ENCODE measurements at places on chromosomes 3 and 15.

DNA sequence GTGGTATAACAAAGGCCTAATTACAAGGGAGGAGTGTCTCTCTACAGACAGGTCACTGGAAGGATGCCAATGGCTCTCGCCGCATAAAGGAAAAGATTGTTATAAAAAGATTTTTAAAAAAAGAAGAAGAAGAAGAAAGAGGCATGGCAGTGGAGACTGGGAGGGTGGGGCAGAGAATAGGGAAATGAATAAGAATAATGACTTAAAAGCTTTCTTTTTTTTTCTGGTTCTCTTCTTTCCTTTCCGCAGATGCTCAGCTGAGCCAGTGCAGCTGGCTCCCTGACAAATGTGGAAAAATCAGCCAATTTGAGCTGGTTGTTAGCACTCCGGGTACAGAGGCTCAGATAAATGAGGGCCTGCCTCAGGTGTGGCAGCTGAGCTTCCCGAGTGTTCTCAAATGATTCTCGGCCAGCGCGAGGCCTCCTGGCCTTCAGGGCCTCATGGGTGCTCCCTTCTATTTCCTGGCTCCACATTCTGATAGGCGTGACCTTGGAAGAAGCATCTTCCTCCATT, 234.1 kb downstream of the RORA start:
- DNase-seq: no peak

- DNase-seq: no peak
Measured at GRCh38 chr3:123582315-123582714, 2.5 kb downstream of the HACD2 start.

GRCh38 chr15:78455749-78456148, 17.7 kb downstream of the IREB2 start:
- no peak for DNase-seq

GRCh38 chr15:93048759-93049161, 40.3 kb downstream of the RGMA start:
- DNase-seq: no peak

- no peak for DNase-seq
Measured at GRCh38 chr3:129047553-129047839, 13.1 kb upstream of the GP9 start.

- DNase-seq: no peak
Measured at GRCh38 chr15:75037685-75038084, 14.3 kb downstream of the PPCDC start.

DNA sequence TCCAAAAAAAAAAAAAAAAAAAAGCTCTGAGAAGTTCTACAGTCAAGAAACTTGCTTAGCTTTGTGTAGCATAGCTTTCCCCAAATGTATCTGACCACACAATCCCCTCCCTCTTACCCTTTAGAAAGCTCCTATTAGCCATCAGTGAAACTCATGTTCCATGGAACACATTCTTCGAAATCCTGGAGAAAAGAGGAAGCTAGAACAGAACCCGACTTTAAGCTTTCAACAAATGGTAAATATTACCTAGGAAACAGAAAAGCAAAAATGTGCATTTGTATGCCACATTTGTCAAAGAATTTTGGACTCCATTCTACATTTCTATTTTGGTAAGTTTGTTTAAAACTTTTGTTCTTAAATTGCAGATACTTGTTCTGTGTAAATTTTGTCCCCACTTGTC, 17.4 kb upstream of the CRTC3 start:
- DNase-seq: no peak

- no peak for DNase-seq
Measured at GRCh38 chr15:74377831-74378766, 10.7 kb upstream of the CYP11A1 start.

- no peak for DNase-seq
Measured at GRCh38 chr3:78871048-78871447, 896.8 kb downstream of the ROBO1 start.

DNA sequence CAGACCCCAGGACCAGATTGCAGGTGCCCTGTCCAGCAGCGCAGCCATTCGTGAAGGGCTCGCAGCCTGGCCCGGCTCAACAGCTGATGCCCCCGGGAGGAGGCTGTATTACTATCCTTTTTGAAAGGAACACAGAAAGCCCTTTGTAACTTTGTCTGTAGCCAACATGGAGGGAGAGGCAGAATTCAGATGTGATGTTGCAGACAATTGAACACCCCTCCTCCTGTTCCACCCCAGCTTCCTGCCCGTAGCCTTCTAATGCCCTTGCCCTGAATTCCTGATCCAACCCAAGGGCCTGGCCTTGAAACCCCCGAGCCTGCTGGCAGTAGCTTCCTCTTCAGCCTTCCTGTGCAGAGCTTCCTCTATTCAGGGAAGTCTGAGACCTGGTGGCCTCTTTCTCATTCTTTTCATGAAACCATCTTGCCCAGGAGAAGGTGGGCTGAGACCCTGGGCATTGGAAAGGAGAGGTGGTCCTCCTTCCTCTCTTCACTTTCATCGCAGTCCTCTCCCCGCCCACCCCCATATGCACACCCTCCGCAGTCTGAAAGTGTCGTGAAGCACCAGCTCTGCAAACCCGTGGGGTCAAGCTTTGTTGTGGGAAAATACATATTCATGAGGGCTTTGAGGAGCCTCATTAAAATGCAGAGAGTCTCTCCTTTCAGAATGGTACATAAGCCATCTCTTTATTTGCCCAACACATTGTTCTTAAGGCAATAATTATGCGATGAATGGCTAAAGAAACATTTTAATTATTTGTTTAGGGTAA, 109.2 kb downstream of the APBA2 start:
- DNase-seq: no peak

DNA sequence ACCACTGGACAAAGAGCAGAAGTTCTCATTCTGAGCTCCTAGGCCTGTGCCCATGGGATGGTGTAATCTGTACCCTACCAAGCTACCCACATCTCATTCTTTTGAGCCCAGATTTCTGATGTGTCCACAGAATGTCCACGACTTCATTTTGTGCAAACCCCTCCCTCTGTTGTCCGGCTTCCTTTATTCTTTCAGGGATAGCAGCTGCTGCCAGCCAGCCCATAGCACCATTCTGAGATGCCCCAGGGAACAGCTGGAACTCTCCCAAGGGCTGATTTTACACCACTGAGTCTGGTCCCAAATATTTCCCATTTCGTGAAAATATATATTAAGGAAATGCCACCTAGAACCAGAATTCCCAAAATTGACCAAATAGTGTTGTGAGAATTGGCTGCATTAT, 236.6 kb downstream of the SATB1 start:
- no peak for DNase-seq

- no peak for DNase-seq
Measured at GRCh38 chr3:100090669-100091005, 23.7 kb downstream of the FILIP1L start.

- no peak for DNase-seq
Measured at GRCh38 chr3:138205527-138205926, 18.4 kb downstream of the ARMC8 start.

GRCh38 chr3:41329881-41330280, 130.6 kb downstream of the CTNNB1 start:
- no peak for DNase-seq

GRCh38 chr3:45227071-45227820, 1.2 kb upstream of the TMEM158 start:
- no peak for DNase-seq

GRCh38 chr3:68059628-68060152, 405.3 kb upstream of the SUCLG2 start:
- DNase-seq: no peak

DNA sequence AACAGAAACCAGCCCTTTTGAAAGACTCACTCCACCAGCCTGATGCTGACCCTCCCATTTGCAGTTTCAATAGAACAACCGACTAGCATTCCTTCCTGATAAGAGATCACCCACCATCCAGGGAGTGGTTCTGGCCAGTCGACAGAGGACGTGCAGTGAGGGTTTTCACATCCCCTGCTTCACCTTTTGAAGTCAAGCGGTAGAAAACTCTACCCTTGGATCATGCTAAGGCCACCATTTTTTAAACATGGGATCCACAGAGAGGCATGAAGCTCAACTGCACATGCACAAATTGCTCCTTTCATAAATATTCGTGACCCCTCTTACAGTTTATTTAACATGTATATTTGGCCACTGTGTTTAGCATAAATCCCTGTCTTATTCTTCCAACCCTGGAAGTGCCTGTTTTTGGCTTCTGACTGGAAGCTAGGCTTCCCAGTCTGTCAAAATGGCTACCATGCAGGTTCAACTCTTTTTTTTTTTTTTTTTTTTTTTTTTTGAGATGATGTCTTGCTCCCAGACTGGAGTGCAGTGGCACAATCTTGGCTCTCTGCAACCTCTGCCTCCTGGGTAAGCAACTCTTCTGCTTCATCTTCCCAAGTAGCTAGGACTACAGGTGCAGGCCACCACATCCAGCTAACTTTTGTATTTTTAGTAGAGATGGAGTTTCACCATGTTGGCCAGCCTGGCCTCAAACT, 1.0 kb upstream of the THUMPD3 start:
- no peak for DNase-seq

DNA sequence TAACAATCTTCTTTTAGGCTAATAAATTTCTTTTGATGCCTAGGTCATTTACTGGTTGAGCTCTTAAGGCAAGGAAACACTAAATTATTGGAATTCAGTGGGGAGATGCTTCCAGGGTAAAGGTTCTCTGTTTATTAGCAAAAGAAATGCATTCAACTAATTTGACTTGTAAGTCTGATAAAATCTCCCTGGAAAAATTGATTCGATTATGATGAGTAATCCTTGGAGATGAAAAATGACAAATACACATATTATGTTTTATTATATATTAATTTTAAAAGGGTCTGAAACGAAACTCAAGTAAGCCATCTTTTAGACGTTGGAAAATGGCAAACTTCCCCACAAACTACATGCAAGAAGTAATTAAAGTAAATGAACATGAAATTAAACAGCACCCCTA, 328.0 kb downstream of the FOXP1 start:
- DNase-seq: no peak

- no peak for DNase-seq
Measured at GRCh38 chr3:98376631-98377030, 13.8 kb upstream of the OR5K3 start.

GRCh38 chr3:116743062-116743461, 33.5 kb downstream of the TUSC7 start:
- DNase-seq: no peak

GRCh38 chr3:59303452-59303851, 253.6 kb upstream of the CFAP20DC start:
- DNase-seq: no peak
